Mesothelial cell of epicardium (in vitro differentiated cells): ENCODE measurements at places on chromosomes 1 and 21. TPM values are rescaled to one million over a fixed set of nuclear protein-coding genes. Genes with fewer than 3 reads are reported as not detected.

Gene S100A7A
- not detected in 3 replicates for total RNA-seq

Gene CNKSR1
- 50.2 to 53.9 TPM (median 52.2 TPM) in 3 replicates for total RNA-seq

Gene LCE1E
- not detected in 3 replicates for total RNA-seq

Gene VWA5B1
- total RNA-seq, result 0.20 to 0.29 TPM (median 0.25 TPM) in 3 replicates

DNA sequence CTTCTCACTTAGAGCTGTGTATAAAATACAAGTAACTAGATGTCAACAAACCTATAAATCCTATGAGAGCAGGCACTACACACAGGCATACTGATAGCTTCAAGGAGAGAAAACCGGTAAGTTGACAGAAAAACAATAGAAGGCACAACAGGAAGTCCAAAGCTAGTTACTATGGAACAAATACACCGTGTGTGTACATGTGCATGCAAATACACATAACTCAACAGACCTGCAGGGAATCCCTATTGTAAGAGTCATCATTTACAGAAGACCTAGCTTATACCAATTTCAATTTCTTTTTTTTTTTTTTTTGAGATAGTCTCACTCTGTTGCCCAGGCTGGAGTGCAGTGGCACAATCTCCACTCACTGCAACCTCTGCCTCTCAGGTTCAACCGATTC is 26.3 kb downstream of the JAK1 start:
- no peak for DNase-seq

DNA sequence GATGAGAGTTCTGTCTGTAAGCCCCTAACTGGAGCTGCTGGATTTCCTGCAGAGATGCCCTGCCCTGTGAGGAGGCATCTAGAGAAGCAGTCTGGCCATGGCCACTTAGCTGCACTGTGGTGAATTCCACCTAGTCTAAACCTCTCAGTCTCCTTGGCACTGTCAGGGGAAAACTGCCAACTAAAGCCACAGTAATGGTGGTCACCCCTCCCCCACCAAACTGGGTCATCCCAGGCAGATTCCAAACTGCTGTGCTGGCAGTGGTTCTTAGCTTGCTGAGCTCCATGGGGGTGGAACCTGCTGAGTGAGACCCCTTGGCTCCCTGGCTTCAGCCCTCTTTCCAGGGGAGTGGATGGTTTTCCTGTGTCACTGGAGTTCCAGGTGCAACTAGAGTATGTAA is 740.6 kb downstream of the RWDD3 start:
- no peak for DNase-seq

GRCh38 chr1:223811634-223812101 is 34.1 kb downstream of the TP53BP2 start:
- no peak for DNase-seq

GRCh38 chr1:163999131-163999530 is 559.9 kb upstream of the PBX1 start:
- no peak for DNase-seq

GRCh38 chr1:212007886-212008285 is 27.5 kb downstream of the INTS7 start:
- no peak for DNase-seq

DNA sequence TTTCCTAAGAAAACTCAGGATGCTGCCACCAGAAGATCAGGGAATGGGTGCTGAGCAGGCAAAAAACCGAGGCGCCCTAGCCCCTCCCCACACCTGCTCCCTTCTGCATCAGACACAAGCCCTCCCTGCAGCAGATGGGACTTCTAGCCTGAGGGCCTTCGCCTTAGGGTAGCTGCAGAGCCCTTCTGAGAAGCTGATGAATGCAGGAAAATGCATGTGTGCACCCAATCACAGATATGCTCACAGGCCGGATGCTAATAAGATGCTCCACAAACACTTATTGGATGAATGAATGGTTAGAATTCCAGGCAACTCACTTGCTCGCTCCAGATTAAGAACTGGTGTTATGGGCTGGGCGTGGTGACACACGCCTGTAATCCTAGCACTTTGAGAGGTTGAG is 6.8 kb upstream of the C1orf210 start:
- DNase-seq, result no peak

GRCh38 chr1:30327370-30328099 is 395.9 kb downstream of the MATN1 start:
- DNase-seq, result no peak

DNA sequence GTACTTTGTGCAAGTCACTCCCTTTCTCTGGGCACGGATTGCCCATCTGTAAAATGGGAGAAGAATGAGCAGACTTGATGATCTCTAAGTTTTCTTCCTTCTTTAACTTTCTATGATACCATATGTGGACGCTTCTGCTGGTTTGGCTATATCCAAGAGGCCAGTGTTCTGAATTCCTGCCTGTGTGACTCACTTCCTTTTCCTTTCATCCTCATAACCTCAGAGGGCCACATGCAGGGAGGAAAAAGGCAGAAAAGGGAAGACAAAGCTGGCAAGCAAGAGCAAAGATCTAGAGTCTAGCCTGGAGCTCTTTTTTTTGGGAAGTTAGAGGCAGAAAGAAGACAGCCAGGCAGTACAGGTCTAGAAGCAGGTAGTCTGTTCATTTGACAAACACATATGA is 151.2 kb downstream of the OMA1 start:
- no peak for DNase-seq

GRCh38 chr1:235100194-235100772 is 28.4 kb downstream of the TOMM20 start:
- DNase-seq, result no peak
